ENCODE measurements at places on chromosomes 1 and 21.

DNA sequence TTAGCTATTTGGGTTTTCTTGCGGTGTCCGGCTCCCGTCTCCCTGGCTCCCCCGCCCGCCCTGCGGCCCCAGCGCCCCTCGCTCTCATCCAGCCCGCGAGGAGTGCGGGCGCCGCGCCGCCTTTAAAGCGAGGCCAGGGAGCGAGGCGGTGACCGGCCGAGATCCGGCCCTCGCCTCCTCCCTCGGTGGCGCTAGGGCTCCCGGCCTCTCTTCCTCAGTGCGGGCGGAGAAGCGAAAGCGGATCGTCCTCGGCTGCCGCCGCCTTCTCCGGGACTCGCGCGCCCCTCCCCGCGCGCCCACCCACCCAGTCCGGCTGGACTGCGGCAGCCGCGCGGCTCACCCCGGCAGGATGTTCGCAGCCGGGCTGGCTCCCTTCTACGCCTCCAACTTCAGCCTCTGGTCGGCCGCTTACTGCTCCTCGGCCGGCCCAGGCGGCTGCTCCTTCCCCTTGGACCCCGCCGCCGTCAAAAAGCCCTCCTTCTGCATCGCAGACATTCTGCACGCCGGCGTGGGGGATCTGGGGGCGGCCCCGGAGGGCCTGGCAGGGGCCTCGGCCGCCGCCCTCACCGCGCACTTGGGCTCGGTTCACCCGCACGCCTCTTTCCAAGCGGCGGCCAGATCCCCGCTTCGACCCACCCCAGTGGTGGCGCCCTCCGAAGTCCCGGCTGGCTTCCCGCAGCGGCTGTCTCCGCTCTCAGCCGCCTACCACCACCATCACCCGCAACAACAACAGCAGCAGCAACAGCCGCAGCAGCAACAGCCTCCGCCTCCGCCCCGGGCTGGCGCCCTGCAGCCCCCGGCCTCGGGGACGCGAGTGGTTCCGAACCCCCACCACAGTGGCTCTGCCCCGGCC, 492 bp downstream of the HLX start:
- DNase-seq = no peak

DNA sequence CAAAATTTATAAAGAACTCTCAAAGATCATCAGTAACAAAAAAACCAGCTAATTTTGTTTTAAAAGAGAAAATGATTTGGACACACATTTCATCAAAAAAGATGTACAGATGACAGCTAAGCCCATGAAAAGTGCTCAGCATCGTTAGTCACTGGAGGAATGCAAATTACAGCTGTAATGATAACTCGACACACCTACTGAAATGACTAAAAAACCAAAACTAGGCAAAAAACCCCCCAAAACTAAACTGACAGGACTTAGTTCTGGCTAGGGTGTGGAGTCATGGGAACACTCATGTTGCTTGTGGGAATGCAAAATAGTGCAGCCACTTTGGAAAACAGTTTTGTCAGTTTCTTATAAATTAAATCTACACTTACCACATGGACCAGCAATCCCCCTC, 59.5 kb downstream of the CNIH3 start:
- no peak for DNase-seq

- no peak for DNase-seq
Measured at GRCh38 chr1:186978596-186979556, 150.1 kb downstream of the PLA2G4A start.

DNA sequence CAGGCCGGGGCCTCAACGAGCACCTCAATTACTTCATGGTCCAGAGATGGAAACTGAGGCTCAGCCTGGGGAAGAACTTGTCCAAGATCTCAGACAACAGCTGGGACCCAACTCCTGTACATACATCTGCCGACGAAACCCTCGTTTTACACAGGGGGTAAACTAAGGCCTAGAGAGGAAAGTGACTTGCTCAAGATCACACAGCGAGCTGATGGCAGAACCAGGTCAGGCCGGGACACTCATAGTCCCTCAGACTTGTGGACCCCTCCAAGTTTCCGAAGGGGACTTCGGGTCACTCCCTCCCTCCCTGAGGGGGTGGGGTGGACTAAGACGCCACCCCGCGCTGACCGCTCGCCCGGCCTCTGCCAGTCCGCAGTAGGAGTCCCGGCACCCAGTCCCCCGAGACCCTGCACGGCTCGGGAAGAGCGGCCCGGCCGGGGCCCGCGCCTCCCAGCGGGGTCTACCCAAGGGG, 430 bp downstream of the WASF2 start:
- peak; percentile 19 for DNase-seq

- DNase-seq = no peak
Measured at GRCh38 chr1:208681878-208682663, 437.9 kb upstream of the PLXNA2 start.

- peak; percentile 20 for DNase-seq
Measured at GRCh38 chr1:24641646-24642151, 1.4 kb upstream of the SRRM1 start.

DNA sequence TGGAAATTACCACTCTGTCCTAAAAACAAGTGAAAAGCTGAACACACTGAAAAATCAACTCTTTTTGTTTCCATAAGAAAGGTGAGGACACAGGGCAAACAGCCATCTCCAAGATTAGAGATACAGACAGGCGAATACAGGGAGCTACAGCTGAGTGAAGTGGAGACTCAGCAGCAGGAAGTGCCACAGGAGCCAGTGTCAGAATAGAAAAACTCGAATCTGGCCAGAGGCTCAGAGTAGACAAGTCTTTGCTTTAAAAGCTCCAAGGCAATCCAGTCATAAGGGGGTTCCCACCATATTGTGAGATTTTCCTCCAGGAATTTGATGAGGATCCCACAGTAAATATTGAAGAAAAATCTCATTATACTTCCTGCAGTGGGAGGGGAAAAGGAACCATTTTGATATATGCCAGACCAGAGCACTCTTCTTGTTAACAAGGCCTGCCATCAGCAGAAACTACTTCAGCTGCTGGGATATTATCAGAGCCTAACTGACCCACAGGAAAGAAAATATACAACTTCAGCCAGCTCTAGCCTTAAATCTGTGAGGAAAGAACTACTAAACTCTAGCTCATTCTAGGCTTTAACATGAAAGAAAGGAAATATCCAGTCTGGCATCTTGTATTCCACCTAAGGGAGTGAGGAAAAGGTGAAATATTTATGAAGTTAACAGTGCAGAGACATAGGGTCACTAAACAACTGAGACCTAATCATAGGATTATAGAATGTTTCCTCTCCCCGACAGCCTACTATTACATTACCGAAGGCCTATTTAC, 256.2 kb upstream of the OLFM3 start:
- DNase-seq = no peak

GRCh38 chr1:218633238-218633988, 288.3 kb downstream of the TGFB2 start:
- DNase-seq = no peak

DNA sequence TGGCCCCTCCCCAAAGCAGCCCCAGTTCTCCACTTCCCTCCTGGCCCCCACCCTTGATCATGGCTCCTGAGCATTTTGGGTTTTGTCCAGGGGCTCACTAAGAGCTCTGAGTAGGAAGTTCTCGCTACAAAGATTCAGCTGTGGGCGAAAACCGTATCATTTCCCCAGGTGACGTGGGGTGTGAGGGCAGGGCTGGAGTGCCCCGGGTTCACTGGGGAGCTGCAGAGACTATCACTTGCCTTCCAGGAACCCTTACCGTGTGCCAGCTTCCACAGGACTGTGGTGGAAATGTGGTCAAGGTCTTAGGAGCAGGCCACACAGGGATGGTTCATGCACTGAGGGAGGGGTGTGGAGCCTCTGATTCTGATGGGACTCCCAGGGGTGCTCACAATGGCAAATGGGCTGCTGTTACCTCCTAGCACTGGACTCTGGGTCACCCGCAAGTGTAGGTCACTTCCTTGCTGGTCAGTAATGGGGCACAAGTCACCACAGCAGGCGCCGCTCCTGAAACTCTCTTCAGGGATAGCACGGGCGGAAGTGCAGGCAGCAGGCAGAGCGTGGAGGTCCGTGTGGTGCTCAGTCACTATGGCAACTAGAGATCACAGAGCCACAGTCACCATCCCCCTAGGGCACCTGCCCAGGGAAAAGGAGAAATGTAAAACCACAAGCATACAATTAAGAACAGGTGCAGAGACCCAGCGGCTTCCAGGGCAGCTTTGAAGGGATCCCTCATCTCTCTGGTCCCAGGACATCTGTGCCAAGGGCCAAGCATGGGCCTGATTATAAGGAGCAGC, 35.4 kb downstream of the RSPH1 start:
- DNase-seq = peak; percentile 48

Data from stimulated activated CD4-positive, alpha-beta T cell treated with anti-CD3 and anti-CD28 coated beads, Interleukin-1b, Interleukin-23, amount 100 ng/mL, for 48 hours (primary cell).